ENCODE measurements at places on chromosomes 16 and 17.

DNA sequence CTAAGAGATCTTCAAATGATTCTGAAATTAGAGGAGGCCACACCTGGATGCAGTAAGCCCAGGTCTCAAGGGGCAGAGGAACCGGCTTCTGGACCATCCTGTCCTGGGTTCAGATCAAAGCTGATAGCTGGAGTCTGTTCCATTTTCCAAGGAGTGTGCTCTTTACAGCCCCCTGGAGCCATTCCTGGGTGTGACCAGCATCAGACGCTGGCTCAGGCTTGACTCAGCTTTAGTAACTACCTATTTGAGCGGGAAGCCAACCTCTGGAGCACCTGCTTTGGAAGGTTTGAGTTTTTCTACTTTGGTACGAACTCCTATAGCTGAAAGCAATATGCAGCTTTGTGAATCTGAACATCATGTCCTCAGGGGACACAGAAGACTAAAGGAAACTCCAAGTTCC lies 12.9 kb upstream of the BBS2 start:
- DNase-seq = no peak

DNA sequence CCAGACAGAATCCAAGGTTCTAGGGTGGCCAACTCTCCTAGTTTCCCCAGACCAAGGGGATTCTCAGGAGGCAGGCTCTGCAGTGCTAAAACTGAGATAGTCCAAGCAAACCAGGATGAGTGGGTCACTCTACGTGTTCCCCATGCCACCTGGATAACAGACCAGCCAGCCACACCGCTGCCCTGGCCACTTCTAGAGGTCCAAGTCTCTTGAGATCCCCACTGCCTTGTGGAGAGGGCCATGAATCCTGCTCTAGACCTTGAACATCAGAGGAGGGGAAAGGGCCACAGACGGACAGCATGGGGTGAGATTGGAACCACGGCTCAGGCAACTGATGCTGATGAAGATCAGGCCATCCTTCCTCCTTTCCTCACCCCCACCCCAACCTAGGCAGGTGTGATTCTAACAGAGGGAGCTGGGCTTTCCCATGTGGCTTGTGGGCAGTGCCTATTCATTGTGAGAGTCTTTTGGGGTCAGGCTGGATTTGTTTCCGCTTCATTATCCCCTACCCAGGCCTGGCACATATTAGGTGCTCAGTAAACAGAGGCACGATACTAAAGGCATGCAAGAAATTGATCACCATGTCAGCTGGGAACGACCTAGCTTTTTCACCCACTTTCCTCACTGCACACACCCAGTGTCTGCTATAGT lies 16.8 kb upstream of the TVP23A start:
- peak; percentile 7 for DNase-seq

DNA sequence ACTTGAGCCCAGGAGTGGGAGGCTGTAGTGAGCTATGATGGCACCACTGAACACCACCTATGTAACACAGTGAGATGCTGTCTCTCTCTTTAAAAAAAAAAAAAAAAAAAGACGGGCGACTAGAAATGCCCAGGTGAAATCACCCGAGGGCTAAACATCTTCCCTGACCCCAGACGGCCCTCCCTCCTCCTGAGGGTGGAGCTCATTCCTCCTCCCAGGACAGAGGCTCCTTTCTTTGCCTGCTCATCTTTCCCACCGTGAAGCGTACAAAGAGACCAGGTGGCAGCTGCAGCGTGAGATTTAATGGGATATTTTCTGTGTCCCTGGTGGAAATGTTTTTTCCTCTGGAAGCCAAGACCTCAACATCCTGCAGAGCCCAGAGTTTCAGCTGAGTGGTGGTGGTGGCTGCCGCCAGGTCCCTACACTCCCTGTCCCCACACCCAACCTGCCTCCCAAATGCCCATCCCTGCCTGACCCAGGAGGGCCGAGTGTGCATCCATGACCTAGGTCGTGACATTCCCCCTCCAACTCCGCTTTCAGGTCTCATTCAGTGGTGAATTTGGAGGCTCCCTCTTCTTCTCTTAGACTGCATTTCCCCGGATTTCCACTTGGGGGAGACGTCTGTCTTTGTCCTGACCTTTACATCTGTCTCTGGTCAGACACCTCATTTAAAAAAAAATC lies 14.4 kb upstream of the GPRC5B start:
- peak; percentile 54 for DNase-seq

DNA sequence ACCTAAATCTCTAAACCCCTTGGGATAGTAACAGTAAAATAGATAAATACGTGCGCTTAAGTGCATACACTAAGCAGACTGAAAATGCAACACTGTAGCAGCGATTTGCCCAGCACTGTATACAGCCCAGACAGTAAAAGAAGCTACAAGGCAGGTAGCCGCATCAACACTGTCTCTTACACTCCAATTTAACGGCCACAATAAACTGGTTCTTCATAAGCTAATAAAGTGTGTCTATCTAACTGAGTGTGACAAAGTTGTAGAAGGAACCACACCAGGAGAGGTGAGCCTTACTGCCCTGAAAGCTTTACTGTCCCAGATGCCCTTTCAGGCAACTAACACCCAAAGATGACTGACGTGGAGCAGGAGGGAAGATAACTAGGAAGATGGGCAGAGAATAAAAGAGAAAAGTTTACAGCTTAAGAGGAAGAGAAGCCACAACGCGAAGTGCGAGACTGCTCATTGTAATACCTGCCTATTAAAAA lies 847 bp downstream of the ZDHHC7 start:
- no peak for DNase-seq

GRCh38 chr17:74690409-74690825 lies 22.3 kb downstream of the CD300LF start:
- no peak for DNase-seq

DNA sequence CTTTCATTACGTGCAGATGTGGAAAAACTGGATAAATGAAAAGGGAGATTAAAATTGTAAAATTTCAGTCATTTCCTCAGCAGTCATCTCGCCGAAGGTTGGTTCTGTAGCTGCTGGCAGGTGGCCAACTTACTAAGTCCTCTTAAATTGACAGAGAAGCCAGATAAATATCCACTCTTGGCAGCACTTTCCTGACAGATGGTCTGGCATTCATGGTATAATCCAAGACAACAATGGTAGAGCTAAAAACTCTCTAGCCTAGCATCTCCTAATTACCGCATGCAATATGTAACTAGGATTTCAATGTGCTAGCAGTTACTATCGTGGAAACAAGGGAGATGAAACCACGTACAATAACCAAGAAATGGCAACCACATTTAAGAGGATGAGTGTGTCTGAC lies 306.3 kb downstream of the CNTNAP4 start:
- DNase-seq = no peak

- DNase-seq = no peak
Measured at GRCh38 chr17:77692571-77693161, 265.8 kb upstream of the TNRC6C start.

GRCh38 chr17:30513346-30513745 lies 36.1 kb downstream of the GOSR1 start:
- no peak for DNase-seq

- DNase-seq = peak; percentile 56
Measured at GRCh38 chr17:68431661-68432071, 25.6 kb downstream of the WIPI1 start.

DNA sequence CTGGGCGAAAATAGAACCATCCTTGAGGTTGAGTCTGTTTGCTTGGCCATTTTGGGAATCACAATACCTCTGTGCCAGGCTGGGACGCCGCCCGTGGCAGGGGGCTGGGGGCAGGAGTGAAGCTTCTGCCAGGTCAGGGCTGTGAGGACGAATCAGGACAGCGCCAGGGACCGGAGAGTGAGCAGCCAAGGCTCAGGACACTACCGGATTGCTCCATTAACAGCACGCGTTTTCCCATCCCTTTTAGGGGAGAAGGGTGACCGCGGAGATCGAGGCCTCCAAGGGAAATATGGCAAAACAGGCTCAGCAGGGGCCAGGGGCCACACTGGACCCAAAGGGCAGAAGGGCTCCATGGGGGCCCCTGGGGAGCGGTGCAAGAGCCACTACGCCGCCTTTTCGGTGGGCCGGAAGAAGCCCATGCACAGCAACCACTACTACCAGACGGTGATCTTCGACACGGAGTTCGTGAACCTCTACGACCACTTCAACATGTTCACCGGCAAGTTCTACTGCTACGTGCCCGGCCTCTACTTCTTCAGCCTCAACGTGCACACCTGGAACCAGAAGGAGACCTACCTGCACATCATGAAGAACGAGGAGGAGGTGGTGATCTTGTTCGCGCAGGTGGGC lies 23.4 kb downstream of the C1QTNF1 start:
- no peak for DNase-seq

GRCh38 chr16:50594308-50595260 lies 46.4 kb downstream of the NKD1 start:
- DNase-seq = no peak

GRCh38 chr16:22397931-22398330 lies 23.5 kb upstream of the CDR2 start:
- DNase-seq = no peak

- DNase-seq = no peak
Measured at GRCh38 chr16:12601290-12601900, 202.3 kb downstream of the CPPED1 start.

GRCh38 chr17:10226930-10227695 lies 28.7 kb upstream of the GAS7 start:
- peak; percentile 22 for DNase-seq

Measured in stimulated activated CD4-positive, alpha-beta T cell treated with anti-CD3 and anti-CD28 coated beads, Interleukin-4, amount 100 ng/mL, for 24 hours (primary cell).